LoVo (cell line): ENCODE measurements at places on chromosomes 13 and 19.
A peak's percentile ranks its signal among the peaks of the same experiment; 100 is the strongest.

DNA sequence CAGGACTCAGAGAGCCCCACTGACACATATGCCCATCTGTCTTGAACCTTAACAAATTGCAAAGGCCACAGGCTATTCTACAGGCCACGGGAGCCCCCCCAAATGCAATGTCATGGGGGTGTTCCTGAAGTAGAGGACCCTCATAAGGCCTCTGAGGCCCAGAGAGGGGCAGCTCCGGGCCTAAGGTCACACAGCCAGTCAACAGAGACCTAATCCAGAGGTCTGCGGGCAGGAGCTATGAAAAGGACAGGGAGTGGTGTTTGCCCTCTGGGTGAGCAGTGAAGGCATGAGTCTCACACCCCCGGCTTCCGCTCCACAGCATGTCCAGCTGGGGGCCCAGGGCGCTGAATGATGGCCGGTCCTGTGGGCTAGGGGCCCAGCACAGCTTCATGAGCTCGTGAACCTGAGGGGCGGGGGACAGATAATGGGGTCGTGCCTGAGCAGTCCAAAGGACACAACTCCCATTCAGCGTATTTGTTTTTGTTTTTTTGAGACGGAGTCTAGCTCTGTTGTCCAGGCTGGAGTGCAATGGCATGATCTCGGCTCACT is 5.3 kb upstream of the INSL3 start:
- DNase-seq: no peak

DNA sequence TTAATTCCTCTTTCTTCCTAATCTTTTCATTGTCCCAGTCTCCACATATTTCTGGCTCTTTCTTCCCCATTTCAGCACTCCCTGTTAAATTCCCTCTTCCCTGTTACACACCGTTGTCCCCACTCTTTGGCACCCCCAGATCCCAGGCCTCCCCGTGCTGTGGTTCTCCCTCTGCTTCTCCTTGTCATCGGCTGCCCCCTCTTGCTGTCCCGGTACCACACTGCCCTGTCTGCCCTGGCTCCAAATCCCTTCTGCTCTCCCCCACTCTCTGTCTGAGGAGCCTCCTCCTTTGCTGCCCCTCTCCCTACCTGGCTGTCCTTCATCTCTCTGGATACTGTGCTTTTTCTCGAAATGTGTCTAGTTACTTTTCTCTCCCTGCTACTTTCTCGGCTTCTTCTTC is 983 bp downstream of the ZNF415 start:
- DNase-seq: no peak

GRCh38 chr13:79084802-79085424 is 321.1 kb downstream of the RBM26 start:
- DNase-seq: no peak

DNA sequence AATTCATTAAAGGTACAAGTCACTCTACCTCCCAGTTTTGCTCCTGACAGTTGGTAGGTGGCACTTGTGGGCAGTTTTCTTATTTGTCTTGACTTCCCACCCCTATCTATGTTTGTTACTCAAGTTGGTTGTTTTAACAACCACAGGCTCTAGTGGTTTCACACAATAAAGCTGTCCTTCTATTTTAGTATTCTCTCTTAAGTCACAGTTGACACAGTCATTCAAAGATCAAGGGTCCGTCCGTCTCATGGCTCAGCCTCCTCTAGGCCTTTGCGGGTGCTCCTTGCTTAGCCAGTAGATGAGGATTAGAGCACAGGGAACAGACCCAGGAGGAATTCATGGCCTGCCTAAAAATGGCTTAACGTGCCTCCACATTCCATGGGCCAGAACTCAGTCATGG is 573.7 kb downstream of the IRS2 start:
- DNase-seq: no peak

- no peak for DNase-seq
These were observed at the start of gene ZNF728 for GRCh38 chr19:23002690-23003422. ZNF728 (minus strand) TSS chr19:23003176; CDS start chr19:23003030, 146 bp downstream.

- no peak for DNase-seq
These were observed 24.9 kb upstream of the PNMA8B start for GRCh38 chr19:46520616-46521015.

GRCh38 chr19:44845612-44846454 is at the start of gene NECTIN2:
NECTIN2 (plus strand) TSS chr19:44846297; CDS start chr19:44846526, 229 bp downstream.
- peak; percentile 99 for DNase-seq

DNA sequence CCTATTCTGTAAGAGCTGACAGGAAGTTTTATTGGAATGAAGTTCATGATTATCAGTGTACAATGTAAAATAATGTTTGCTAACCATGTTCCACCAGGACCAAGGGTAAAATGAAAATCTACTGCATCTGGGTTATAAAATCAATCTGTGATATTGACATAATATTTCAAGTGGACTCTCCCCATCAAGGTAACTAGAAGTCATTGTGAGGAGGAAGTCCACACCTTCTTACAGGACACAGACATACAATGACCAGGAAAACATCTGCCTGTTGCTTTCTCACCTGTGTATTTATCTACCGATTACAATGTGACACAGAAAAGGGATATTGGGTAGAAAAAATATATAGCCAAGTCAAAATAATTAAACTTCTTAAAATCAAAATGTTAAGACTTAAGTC is 140.7 kb upstream of the RFC3 start:
- DNase-seq: no peak

DNA sequence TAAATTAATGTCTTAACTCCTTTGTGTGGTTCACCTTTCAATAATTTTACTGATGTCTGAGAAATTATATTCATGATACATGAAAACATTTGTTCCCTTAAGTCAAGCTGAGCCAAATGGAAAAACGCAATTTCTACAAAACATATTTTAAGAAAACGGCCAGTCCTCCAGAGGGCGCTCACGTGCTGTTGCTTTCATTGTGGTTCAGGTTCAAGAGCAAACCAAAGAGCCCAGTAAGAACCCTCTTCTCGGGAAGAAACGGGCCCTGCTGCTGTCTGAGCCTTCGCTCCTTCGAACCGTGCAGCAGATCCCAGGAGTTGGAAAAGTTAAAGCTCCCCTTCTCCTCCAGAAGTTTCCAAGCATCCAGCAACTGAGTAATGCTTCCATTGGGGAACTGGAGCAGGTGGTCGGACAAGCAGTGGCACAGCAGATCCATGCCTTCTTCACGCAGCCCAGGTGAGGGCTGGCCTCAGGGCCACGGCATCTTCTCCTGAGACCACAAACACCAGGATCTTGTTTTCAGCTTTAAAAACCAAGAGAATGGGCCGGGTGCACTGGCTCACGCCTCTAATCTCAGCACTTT is 4.3 kb downstream of the FAAP24 start:
- DNase-seq: peak; percentile 57

GRCh38 chr19:30207357-30207756 is 164.8 kb upstream of the ZNF536 start:
- no peak for DNase-seq

- peak; percentile 50 for DNase-seq
These were observed 12.7 kb downstream of the NPAS1 start for GRCh38 chr19:47032171-47032811.

GRCh38 chr19:45567609-45568008 is 17.0 kb downstream of the OPA3 start:
- peak; percentile 9 for DNase-seq

DNA sequence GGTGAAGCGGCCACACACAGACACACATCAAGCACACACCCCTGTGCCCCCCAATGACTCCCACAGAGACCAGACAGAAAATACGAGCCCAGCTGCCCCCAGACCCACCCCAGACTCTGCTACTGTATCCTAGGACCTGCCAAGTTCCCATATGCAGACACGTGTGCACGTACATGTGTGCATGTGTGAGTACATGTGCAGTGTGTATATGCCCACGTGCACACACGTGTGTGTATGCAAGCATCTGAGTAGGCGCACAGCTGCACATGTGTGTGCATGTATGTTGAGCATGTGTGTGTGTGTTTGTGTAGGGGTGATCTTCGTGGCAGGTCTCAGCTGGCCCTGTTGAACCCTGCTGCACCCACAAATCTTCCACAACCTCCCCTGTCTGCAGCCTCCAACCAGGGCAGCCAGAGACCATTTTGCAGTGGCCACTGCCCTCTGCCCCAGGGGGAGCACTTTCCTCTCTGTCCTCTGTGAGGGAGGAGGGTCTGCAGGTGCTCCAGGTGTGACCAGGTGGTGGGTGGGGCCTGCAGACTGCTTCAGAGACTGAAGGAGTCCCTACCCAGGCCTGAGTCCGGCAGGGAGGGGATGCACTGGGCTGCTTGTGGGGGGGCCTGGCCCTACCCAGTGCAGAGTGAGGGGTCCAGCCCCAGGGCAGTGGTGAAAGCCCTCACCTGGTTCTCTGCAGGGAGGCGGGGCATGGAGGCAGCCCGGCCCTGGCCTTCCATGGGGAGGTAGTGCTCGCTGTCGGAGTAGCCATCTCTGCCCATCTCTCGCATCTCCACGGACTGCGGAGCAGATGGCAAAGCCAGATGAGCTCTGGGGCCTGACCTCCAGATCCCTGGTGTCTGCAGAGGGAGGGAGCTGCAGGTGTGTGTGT is 61.5 kb downstream of the IER2 start:
- no peak for DNase-seq

- DNase-seq: no peak
These were observed 273.7 kb downstream of the UQCRFS1 start for GRCh38 chr19:28939236-28939635.

DNA sequence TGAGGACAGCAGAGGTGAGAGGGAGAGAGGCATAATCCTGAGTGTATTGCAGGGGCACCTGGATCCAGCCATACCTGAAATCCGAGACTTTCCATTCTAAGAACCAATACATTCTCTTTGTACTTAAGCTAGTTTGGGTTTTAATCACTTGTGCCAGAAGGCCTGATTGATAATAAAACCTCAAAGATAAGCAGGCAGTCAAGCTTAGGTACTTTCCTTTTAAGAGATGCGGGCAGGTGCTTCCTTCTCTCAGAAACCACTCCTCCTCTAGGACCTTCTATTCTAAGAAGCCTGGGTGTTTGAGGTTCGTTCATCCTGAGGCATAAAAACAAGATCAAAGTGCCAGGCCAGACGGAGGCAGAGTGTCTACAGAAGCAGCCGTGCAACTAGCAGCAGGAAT is 22.2 kb downstream of the FAM187B start:
- no peak for DNase-seq

GRCh38 chr13:109100705-109101304 is 471.4 kb downstream of the MYO16 start:
- peak; percentile 35 for DNase-seq

- DNase-seq: peak; percentile 80
These were observed 1.8 kb upstream of the SPRY2 start for GRCh38 chr13:80342471-80343371.
